ENCODE measurements at places on chromosomes 1 and 21.

DNA sequence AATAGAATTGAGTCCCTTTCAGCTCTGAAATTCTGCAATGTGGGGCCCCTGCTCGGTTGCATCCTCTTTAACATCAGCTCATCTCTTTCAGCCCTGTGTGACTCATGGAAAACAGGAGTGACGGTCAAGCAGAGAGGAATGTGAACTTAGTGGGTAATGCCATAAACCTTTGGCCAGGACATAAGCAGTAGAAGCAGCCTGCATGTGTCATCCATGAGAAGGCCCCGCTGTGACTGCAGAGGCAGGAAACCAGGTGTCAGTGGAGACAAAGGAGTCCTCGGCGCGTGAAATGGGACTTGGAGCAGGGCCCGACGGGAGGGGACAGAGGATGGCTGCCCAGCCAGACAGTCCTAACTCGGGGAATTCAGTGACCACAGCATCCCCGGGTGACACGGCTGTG, 21.1 kb upstream of the EPHB2 start:
- DNase-seq = no peak

- DNase-seq = no peak
These were observed 251.5 kb downstream of the GRIK3 start for GRCh38 chr1:36782785-36783184.

DNA sequence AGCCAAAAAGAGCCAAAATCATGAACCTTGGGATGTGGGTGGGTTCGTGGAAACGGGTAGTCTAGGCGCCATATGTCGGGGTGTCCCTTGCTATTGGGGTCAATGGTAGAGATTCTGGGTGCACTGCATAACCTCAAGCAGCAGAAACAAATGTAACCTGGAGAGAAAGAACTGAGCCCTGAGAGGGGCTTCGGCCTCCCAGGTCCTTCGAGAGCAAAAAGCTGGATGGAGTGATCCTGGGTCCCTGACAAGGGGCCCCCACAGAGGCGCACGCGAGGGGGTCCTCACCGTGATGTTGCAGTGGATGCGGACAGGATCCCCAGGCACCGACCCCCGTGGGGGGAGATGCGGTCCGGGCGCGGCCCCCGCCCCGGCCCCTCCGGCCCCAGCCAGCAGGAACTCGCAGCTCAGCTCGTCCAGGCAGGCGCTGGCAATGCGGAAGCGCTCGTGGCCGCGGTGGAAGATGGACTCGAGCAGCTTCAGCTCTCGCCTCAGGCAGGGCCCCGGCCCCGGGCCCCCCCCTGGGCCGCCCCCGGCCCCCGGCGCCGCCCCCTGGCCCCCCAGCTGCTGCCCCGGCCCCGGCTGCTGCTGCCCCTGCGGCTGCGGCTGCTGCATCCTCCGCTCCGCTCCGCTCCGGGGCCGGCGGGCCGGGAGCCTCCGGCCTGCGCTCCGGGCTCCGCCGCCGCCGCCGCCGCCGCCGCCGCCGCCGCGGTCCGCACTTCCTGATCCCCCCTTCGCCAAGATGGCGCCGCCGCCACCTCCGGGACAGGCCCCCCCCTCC, at the start of gene UBE2Q1:
TSS of gene UBE2Q1 (minus strand) at position 724 of the 781 bp plus-strand sequence. CDS start at position 615, 109 bp downstream.
- no peak for DNase-seq

DNA sequence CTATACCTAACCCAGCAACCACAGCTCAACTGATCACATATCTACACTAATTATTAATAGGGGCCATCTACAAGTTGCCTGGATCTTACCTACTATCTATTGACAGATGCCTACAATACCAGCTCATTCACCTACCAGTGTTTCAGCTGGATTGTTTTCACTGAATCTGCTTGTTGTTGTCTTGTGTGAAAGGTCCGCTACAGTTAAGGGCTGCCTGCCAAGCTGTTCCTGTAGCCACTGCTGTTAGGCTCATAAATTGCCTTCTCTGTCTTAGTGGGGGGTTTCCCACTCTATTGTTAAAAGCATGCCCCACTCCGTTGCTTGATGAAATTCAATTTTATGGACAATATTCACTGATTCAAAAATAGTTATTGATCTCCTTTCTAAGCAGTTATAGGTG, 199.7 kb upstream of the TMPRSS15 start:
- no peak for DNase-seq

- DNase-seq = peak; percentile 82
These were observed 39.0 kb upstream of the CADM3 start for GRCh38 chr1:159132271-159132881.

DNA sequence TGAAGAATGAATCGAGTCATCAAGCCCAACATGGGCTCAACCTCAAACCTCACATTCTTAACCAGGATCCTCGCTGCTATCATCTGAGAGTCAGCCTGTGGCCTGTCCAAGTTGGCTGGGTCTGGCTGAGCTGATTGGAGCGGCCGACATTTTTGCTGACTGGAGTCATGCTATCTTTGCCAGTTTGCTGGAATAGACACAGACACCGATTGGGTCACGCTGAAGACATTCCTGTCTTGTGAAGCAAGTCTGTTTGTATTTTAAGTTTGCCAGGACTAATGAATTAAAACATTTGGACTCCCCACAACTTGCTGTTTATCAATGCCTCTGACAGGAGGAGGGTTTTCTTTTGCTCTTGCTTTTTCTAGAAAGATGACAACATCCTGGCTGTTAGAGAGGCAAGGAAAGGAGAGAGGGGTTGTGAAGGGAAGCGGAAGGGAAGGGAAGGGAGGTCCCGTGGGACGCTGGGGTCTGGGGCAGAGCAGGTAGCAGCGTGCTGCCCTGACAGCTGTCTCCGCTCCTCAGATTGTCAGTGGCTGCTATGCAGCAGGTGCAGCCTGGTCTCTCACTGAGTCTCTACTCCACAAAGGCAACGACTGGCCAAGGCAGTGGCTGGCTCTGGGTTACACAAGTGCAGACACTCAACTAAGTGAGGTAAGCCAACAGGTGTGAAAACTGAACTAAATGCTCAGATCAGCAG, at the start of gene MAP3K7CL:
TSS of gene MAP3K7CL (plus strand) at position 375 of the 700 bp plus-strand sequence. CDS start 2,701 bp downstream, outside the sequence.
- no peak for DNase-seq
